Central memory CD4-positive, alpha-beta T cell (primary cell): ENCODE measurements at places on chromosomes 13 and 19.

- DNase-seq = no peak
Measured at GRCh38 chr19:7562646-7563393, 27.3 kb downstream of the PNPLA6 start.

DNA sequence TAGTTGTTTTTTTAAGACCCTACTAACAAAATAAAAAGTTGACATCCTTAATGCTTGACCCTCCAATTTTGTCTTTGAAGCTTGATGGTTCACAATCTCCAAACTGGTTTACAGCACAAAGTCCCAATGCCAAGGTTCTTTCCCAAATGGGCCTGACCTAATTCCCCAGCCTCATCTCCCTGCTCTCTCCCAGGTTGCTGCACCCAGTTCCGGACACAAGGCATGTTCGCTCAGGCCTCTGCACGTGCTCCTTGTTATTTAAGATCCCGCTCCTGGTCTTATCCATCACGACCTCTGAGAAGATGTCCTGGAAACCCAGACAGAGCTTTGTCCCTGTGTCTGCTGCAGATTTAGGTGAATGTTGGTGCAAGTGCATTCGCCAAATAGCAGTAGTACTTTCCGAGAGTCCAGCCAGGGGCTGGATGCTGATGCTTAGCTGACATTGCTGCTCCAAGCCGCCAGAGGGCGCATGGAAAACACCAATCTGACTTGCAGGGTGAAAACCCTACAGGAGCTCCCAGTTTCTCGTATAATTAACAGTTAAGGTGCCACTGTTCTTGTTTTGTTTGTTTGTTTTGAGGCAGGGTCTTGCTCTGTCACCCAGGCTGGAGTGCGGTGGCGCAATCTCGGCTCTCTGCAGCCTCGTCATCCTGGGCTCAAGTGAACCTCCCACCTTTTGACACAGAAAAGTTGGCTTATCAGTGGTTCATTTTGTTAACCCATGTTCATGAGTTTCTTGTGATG is 18.5 kb downstream of the LYPD3 start:
- peak; percentile 75 for DNase-seq

- DNase-seq = no peak
Measured at GRCh38 chr13:21053231-21053630, 8.2 kb downstream of the LATS2 start.

DNA sequence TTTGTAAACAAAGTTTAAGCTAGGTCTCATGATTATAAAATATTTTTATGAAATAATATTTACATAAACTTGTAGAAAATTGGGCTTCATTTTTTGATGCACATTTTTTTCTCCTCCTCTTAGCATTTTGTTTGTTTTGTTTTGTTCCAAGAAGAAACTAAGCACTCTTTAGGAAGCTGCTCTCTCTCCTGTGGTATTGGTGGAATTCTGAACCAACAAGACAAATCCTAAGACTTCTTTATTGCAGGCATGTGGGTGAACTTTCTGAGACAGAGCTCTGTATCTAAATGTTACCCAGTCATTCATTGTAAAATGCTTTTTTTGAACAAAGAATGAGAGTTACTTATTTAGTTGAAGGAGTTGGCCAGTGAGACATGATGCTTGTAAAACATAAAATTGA is 39.3 kb downstream of the LMO7 start:
- no peak for DNase-seq

GRCh38 chr13:106234636-106235035 is 300.8 kb downstream of the EFNB2 start:
- no peak for DNase-seq

DNA sequence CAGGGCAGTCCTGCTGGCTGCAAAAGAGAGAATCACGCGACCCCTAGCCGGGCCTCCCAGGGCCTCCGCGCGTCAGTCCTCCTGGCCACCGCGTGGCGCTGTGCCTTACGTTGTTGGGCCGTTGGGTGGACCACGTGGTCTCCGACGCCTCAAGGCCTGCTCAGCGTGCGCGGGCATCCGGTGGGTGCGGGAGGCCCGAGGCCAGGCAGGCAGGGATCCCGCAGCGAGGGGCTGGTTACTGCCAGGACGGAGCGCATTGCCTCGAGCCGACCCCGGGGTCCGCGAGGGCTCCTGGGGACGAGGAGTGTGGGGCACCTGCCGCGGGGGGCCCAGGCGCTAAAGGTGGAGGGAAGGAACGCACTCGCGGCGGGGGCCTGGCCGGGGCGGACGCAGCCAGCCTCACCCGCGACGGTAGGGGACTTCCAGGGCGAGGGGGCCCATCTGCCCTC is at the start of gene TDRD12:
TDRD12 (plus strand) TSS at position 157 of the 449 bp plus-strand sequence. CDS start 306 bp downstream, outside the sequence.
- DNase-seq = no peak
